Fibroblast of lung (primary cell): ENCODE measurements at places on chromosomes 4 and X. TPM values are rescaled to one million over a fixed set of nuclear protein-coding genes. Genes with fewer than 3 reads are reported as not detected.

POLN gene
- 4.9 and 5.6 TPM in 2 replicates for total RNA-seq

NXF2B gene
- total RNA-seq, result not detected in 2 replicates

ZCCHC18 gene
- 0.66 and 1.3 TPM in 2 replicates for total RNA-seq

ZNF81 gene
- 5.4 and 5.6 TPM in 2 replicates for total RNA-seq

TLR7 gene
- total RNA-seq, result not detected in 2 replicates

OTUD6A gene
- not detected in 2 replicates for total RNA-seq

IL3RA gene
- total RNA-seq, result under 0.01 TPM in 1 of 2 replicates, not detected in the other

ESX1 gene
- total RNA-seq, result not detected in 2 replicates

DGKK gene
- not detected in 2 replicates for total RNA-seq

SRPK3 gene
- 0.51 and 0.83 TPM in 2 replicates for total RNA-seq

MED14 gene
- 8.5 and 18.3 TPM in 2 replicates for total RNA-seq

STOX2 gene
- total RNA-seq, result 0.66 and 0.77 TPM in 2 replicates

CABS1 gene
- not detected in 2 replicates for total RNA-seq

GPC4 gene
- 1.5 and 2.8 TPM in 2 replicates for total RNA-seq

P2RY4 gene
- total RNA-seq, result under 0.01 TPM in 2 replicates

RHOXF2B gene
- total RNA-seq, result not detected in 2 replicates

MAGEA10 gene
- total RNA-seq, result not detected in 2 replicates

SH3D19 gene
- 17.7 and 31.4 TPM in 2 replicates for total RNA-seq

CENPU gene
- 1.8 and 6.4 TPM in 2 replicates for total RNA-seq

WWC2 gene
- total RNA-seq, result 20.8 and 34.0 TPM in 2 replicates

HUWE1 gene
- 85.5 and 146 TPM in 2 replicates for total RNA-seq

IL13RA2 gene
- 42.1 and 67.5 TPM in 2 replicates for total RNA-seq

TCEAL9 gene
- total RNA-seq, result 89.5 and 107 TPM in 2 replicates

PWWP3B gene
- under 0.01 TPM in 1 of 2 replicates, not detected in the other for total RNA-seq

CNGA1 gene
- not detected in 2 replicates for total RNA-seq

GUCY1B1 gene
- total RNA-seq, result 37.8 and 39.3 TPM in 2 replicates

GLUD2 gene
- 1.3 and 1.8 TPM in 2 replicates for total RNA-seq

GATA1 gene
- not detected in 2 replicates for total RNA-seq

MFSD8 gene
- total RNA-seq, result 15.4 and 18.8 TPM in 2 replicates

CPZ gene
- 7.1 and 20.8 TPM in 2 replicates for total RNA-seq

CLNK gene
- total RNA-seq, result not detected in 2 replicates

CLDN34 gene
- not detected in 2 replicates for total RNA-seq

FAM9A gene
- not detected in 2 replicates for total RNA-seq

PLAC1 gene
- total RNA-seq, result 0.17 and 0.26 TPM in 2 replicates

RPS6KA3 gene
- 29.0 and 38.5 TPM in 2 replicates for total RNA-seq

ENPEP gene
- total RNA-seq, result 0.51 TPM in 1 of 2 replicates, not detected in the other

NWD2 gene
- total RNA-seq, result not detected in 2 replicates

SSX4 gene
- total RNA-seq, result not detected in 2 replicates

RAB39B gene
- total RNA-seq, result 1.3 and 3.0 TPM in 2 replicates

TRIM75 gene
- not detected in 2 replicates for total RNA-seq

ZMAT1 gene
- total RNA-seq, result 0.51 and 1.8 TPM in 2 replicates

PPP4R3C gene
- not detected in 2 replicates for total RNA-seq

MTNR1A gene
- not detected in 2 replicates for total RNA-seq

ASB12 gene
- not detected in 2 replicates for total RNA-seq

HSFX1 gene
- 0.51 and 0.66 TPM in 2 replicates for total RNA-seq

SAP30 gene
- 33.4 and 101 TPM in 2 replicates for total RNA-seq

TIMM8A gene
- 3.0 and 3.1 TPM in 2 replicates for total RNA-seq
